NT2/D1 (cell line): ENCODE measurements at places on chromosomes 2 and 18.

- DNase-seq, result no peak
Measured at GRCh38 chr2:154697418-154698252, 860 bp upstream of the KCNJ3 start.

GRCh38 chr18:61196750-61197149, 136.5 kb upstream of the CDH20 start:
- DNase-seq, result no peak

DNA sequence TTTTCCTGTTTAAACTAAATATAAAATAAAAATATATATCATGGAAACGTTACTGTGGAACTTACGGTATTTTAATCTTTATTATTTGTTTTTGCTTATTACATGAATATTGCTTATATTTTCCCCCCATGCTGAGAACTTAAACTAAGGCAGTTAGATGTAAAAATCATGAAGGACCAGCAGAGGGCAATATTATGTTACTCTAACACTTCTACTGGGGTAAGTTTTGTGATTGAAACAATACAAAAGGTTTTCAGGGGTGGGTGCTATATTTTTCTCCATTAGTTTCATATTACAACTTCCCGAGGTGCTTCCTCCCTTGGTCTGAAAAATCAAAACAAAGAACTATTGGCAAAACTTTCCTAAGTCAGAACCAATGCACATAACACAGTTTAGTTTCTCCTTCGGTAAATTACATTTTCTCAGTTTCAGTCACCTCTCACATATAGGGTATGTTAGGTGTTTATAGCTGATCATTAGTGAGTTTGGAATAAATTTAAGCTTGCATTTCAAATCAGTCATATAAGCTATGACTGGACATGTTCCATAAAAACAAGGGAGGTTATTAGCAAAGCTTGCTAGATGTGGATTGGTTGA, 54.8 kb downstream of the ZNF407 start:
- DNase-seq, result no peak

DNA sequence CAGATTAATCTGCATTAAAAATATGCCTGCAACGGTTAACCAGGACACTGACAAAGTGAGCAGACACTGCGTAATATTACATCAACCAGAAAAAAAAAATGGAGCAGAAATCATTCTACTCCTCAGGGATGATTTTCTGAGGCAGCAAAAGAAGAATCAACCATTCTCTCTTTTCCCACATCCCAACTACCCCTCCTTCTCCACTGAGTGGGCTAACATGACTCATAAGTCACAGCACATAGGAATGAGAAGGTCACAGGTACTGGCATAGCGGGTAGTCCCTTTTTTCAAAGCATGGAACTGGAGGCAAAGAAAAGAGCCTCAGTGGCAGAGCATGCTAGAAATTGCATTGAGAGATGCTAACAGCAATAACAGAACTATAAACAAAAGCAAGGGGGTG, 54.3 kb upstream of the TSPYL6 start:
- DNase-seq, result no peak

DNA sequence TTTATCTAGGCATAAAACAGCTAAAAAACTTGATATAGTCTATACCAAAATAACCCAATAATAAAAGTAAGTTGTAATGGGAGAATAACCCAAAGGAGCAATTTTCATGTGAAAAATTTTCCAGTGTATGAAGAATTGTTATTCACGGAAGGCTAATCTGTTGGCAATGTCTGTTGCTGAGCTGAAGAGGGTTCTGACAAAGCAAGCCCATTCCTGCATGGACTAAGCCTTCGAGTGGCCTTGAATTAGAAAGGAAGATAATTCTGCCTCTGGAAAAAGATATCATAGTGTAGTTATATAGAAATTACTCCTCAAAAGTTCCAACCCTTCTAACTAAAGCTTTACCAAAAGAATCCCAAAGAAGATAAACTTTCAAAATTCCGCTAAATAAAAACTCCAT, 101.5 kb downstream of the MAP2 start:
- DNase-seq, result peak; percentile 15

DNA sequence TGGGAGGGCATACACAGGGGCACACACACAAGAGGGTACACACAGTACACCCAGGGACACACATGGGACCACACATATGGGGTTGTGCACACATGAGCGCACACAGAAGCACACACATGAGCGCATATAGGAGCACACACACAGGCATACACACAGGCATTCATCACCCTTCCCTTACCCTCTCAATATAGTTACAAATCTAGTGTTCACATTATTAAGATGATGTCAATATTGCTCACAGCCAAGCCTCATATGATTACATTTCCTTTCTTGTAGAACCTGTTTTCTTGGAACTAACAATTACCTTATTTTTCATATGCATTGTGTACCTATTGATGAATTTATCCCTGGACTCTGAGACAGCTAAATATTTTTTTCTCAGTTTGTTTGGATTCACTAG, 156.7 kb downstream of the FHOD3 start:
- no peak for DNase-seq

GRCh38 chr2:96336104-96336775, 674 bp downstream of the NCAPH start:
- DNase-seq, result no peak

DNA sequence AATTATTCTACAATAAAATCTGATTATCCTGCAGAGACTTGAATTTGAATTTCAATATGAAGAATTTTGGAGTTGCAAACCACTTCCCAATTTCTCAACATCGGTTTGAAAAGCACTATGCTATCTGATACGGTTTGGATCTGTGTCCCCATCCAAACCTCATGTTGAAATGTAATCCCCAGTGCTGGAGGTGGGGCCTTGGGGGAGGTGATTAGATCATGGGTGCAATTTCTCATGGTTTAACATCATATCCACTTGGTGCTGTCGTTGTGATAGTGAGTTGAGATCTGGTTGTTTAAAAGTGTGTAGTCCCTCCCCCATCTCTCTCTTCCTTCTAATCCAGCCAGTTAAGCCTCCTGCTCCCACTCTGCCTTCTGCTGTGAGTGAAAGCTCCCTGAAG, 205.7 kb downstream of the NBAS start:
- no peak for DNase-seq
